ENCODE measurements at places on chromosomes 4 and X.

- no peak for DNase-seq
Measured at GRCh38 chrX:6718766-6719165, 183.8 kb upstream of the VCX3A start.

DNA sequence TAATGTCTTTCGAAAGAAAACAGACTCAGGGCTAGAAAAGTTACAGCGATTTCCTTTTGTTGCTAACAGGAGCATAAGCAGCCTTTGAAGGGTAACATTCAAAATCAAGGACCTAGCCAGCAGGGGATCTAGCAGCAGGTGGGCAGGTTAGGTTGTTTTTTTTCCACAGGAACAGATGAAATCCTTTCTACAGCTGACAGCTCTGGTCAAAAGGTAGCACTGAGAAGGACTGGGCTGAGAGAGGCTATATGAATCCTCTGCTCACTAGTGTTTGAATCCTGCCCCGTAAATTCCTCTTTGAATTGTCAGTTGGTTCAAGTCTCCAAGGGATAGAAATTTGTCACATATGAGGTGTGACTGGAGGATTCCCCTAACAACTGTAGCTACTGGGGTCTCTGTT, 188.2 kb downstream of the SH2D1A start:
- DNase-seq: no peak

DNA sequence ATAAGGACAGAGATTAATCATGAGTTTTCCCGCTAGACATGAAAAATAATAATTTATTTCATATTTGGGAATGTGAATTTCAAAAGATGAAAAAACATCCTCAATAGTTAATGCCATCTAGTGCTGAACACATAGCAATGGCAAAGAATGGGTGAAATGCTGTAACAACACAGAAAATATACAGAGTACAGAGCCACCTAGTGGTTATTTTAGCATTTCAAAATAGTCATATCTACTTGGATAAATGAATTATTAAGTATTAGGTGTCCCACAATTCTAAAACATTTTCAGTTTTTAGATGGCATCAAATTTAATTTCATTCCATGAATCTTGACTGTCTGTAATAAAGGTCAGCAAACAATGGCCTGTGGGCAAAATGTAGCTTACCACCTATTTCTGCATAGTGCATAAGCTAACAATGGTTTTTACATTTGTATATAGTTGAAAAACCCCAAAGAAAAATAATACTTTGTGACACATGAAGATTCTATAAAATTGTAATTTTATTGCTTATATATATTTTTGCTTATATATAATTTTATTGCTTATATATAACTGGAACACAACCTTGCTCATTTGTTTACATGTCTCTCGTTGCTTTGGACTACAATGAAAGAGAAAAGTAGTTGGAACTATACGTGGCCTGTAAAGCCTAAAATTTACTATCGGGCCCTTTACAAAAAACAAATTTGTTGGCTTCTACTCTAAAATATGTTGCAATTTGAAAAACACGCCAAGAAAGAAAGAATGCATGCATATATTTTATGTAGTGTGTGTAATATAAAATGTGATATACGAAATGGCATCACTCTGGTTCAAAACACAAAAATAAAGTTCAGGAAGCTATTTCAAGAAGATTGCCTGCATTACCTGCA, 99.1 kb upstream of the FAM47C start:
- DNase-seq: no peak

GRCh38 chr4:5527211-5527610, 181.1 kb downstream of the EVC2 start:
- DNase-seq: no peak

DNA sequence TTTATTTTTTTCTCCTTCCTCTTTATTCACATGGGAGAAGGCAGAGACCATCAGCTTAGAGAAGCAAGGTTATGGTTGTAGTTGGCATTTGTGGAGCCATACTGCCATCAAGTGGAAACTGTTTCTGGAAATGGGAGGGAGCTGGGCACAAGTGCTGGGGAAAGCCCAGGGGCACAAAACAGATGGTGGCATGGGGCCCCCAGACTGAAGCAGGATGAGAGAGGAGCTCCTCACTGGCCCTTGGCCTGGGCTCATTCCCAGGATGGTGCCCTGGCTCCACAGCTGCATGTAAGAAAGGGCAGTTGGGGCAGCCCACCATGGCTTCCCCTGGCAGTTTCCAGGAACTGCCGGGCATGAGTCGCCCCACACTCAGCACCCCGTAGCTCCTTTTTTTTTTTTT, 59.2 kb downstream of the NBDY start:
- no peak for DNase-seq

- no peak for DNase-seq
Measured at GRCh38 chr4:77930876-77931275, 68.2 kb downstream of the MRPL1 start.

DNA sequence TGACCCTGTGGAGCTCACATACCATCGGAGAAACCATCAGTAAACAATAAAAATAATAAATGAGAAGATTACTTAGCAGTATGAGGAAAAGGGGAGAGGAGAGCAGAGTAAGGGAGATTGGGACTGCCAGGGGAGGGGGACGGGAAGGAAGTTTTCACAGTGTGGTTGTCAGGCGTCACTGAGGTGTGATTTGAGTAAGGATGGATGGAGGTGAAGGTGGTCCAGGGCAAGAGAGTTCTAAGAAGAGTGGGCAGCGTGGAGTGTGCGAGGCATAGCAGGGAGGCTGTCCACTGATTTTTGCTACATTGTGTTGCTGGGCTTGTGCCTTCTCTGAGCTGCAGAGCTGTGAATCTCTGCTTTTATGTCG, 119.1 kb downstream of the HPGD start:
- DNase-seq: no peak

DNA sequence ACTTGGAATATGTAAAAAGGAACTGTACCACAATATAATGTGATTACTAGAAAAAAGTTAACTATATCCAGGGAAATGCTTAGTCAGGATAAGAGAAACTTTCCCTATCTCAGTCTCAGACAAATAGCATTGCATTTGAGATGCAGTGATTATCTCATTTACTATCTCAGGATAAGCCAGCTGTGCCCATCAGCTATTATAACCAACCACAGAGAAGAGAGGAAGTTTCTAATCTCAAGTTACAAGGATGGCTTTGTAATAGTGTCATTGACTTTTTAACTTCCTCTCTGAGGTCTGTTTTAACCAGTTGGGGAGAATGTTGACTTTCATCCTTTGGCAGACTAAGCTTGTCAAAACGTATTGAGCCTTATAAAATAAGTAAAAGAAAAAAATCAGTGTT, 56.5 kb downstream of the SNX25 start:
- no peak for DNase-seq

GRCh38 chr4:78885598-78885997, 53.6 kb downstream of the PAQR3 start:
- no peak for DNase-seq

DNA sequence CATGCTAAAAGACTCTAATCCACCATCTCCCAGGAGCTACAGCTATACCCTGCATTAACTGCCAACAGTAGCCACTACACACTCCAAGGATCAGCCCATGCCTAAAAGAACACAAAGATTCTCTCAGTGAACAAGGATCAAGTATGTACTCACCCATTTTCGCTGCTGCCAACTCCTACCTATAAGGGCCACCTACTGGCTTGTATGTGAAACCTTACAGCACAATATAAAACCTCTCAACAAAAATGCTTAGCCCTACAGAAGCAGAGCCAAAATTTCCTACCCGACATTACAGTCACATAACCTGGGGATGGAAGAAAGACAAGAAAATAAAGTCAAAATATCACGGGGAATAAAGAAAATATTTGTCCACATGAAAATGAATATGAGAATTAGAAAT, 562.8 kb upstream of the POU3F4 start:
- no peak for DNase-seq

DNA sequence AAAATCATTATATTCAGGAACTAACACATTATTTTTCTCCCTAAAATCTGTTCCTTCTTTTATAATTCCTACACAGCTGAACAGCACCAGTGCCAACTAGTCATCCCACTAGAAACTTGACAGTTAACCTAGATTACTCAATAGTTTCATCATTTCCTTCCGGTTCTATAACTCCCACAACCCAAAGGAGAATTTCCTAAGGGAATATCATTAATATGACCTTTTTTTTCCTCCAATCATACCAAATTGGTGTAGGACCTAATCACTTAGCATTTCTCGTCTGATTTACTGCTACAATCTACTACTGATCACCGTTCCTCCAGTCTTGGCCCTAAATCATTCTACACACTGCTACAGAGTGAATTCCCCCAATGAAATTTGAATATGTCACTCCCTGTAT, 45.9 kb downstream of the WDFY3 start:
- no peak for DNase-seq

DNA sequence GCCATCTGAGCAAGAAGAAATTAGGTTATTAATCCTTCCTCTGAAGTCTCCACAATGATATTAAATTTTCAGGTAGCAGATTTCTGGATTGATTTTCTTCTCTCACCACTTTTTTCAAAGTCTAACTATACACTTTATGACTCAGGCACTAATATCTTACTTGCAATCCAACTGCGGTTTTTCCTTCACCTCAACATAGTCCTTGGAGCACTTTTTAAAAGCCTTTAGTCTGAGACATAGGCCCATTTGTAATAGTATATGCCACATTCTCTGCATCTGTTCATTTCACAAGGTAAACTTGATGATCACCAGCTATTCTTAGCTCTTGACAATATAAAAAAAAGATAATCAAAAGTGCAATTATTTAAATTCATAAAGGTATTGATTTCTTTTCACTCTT, 55.9 kb upstream of the EDNRA start:
- DNase-seq: no peak

DNA sequence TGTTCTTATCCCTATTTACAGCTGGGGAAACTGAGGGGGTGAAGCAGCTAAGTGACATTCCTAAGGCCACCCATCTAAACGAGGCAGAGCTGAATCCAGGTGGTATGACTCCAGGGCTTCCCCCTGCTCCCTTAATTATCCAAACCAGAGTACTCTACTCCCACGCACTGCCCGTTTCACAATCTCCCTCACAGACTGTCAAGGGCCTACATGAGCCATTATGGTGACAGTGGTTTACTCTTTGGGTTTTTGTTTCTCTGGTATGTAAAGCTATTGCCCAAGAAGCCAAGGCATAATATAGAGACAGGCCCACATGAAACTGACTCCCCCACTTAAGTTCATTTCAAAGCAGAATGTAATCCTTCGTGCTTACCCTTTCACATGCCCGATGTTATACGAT, 95.1 kb downstream of the NHS start:
- DNase-seq: no peak

GRCh38 chrX:96984538-96984937, 100.8 kb downstream of the RPA4 start:
- no peak for DNase-seq

GRCh38 chr4:7646384-7647061, 211.8 kb upstream of the PSAPL1 start:
- DNase-seq: no peak

DNA sequence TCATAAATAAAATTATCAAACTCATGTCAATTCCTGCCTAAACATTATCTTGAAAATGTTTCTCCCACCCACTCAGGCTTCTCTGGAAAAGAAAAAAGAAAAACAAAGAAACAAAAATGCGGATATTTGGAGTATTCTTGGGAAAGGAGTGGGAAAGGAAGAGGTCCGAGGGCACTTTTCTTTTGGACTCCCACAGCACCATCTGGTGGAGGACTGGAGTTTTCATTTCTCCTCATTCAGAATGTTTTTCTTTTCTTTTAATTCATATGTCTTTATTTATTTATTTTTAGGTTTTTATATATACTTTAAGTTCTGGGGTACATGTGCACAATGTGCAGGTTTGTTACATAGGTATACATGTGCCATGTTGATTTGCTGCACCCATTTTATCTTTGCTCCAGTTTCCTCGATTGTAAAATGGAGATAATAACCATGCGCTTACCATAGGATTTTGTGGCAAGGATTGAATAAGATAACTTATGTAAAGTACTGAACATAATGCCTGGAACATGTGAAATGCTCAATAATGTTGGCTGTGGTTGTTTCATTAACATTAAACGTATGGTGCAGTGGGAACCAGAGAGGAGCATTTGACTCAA, 8.0 kb upstream of the KCNE5 start:
- DNase-seq: no peak

DNA sequence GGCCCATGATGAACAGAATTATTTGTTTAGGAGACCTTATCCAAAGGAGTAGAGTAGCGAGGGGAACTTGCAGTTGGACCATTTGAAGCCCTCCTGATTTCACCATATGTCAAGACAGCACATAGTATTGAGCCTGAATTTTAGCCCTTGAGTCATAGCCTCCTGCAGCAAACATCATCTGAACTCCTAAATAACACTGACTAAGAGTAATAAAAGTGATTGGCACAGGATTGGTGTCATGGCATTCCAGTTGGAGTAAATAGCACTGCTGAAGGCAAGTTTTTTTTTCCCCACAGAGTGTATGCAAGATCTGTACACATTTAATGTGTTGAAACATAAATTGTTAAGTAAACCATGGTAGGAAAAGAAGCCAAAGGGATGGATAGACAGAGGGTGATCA, 89.0 kb downstream of the COMMD8 start:
- no peak for DNase-seq

- DNase-seq: no peak
Measured at GRCh38 chr4:149902242-149902641, 86.6 kb upstream of the IQCM start.

DNA sequence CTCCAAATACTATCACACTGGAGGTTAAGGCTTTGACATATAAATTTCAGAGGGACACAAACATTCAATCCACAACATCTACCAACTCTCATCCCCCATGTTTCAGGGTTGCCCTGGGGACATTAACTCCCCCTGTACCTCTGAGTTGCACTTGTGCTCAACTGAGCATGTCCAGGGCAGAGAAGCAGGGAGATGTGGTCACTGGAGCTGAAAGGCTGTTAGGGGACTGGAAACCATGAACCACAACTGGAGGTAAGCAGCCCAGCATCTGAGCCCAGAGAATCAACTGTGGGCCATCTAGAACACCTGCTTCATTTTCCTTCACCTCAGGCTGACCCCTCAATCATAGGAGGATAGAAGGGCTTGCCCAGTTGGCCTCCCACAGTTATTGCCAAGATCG, 641.1 kb downstream of the MID1IP1 start:
- no peak for DNase-seq

DNA sequence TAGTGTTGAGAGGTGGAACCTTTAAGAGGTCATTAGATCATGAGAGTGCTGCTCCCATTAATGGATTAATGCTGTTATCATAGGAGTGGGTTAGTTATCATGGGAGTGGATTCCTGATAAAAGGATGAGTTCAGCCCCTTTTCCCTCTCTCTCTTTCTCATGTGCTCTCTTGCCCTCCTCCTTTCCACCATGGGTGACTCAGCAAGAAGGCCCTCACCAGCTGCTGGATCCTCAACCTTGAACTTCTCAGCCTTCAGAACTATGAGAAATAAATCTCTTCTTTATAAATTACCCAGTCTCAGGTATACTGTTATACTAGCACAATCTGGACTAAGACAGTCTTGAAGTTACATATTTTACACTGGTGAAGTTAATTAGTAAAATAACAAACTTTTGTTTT, 10.0 kb upstream of the CDKL5 start:
- DNase-seq: no peak

DNA sequence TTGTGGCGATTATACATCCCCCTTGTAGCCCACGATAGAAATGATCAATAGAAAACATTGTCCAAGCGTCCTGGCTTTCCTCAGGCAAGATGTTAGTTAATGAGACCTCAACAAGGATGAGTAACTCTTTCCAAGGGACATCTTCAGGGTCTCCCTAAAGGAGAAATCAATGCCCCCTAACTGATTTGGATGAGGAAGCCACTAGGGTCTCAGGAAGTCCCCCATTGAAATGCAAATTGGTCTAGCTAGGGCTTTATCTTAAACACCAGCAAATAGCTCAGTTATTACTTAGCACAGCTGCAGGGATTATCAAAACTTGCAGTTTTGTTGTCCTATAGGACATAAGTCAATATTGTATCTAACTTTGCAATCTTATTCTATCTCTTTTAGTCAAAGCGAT, 721.5 kb downstream of the IL1RAPL1 start:
- DNase-seq: no peak

All from HS-27A (cell line).